ENCODE measurements at places on chromosomes 1 and 21.

DNA sequence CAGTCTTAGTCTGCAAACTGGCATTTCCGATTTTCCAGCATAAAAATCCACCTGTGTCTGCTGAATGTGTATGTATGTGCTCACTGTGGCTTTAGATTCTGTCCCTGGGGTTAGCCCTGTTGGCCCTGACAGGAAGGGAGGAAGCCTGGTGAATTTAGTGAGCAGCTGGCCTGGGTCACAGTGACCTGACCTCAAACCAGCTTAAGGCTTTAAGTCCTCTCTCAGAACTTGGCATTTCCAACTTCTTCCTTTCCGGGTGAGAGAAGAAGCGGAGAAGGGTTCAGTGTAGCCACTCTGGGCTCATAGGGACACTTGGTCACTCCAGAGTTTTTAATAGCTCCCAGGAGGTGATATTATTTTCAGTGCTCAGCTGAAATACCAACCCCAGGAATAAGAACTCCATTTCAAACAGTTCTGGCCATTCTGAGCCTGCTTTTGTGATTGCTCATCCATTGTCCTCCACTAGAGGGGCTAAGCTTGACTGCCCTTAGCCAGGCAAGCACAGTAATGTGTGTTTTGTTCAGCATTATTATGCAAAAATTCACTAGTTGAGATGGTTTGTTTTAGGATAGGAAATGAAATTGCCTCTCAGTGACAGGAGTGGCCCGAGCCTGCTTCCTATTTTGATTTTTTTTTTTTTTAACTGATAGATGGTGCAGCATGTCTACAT, 2.5 kb upstream of the OLFML3 start:
- no peak for DNase-seq

DNA sequence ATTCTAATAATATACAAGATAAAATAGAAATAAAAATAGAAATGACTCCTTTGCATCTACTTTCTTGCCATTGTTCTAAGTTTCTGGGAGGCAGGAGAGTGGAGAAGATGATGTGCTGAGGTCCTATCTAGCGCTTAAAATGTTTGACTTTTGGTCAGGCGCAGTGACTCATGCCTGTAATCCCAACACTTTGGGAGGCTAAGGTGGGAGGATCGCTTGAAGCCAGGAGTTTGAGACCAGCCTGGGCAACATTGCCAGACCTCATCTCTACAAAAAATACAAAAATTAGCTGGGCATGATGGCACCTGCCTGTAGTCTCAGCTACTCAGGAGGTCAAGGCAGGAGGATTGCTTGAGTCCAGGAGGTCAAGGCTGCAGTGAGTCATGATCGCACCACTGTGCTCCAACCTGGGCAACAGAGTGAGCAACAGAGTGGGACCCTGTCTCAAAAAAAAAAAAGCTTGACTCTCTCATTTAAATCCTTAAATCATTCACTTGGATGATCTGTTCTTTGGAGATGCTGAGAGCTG, 24.2 kb upstream of the SLC45A1 start:
- DNase-seq: no peak

GRCh38 chr1:62978741-62979140, 194.8 kb downstream of the ATG4C start:
- no peak for DNase-seq

- DNase-seq: no peak
Observed at GRCh38 chr21:40615505-40616376, 231.2 kb downstream of the DSCAM start.

- no peak for DNase-seq
Observed at GRCh38 chr21:46118316-46119143, 20.6 kb downstream of the COL6A2 start.

- no peak for DNase-seq
Observed at GRCh38 chr1:154342132-154342531, 16.8 kb downstream of the ATP8B2 start.

GRCh38 chr1:91783423-91784170, 102.4 kb downstream of the TGFBR3 start:
- DNase-seq: no peak

GRCh38 chr1:183543619-183544204, 46.5 kb downstream of the NCF2 start:
- DNase-seq: no peak

DNA sequence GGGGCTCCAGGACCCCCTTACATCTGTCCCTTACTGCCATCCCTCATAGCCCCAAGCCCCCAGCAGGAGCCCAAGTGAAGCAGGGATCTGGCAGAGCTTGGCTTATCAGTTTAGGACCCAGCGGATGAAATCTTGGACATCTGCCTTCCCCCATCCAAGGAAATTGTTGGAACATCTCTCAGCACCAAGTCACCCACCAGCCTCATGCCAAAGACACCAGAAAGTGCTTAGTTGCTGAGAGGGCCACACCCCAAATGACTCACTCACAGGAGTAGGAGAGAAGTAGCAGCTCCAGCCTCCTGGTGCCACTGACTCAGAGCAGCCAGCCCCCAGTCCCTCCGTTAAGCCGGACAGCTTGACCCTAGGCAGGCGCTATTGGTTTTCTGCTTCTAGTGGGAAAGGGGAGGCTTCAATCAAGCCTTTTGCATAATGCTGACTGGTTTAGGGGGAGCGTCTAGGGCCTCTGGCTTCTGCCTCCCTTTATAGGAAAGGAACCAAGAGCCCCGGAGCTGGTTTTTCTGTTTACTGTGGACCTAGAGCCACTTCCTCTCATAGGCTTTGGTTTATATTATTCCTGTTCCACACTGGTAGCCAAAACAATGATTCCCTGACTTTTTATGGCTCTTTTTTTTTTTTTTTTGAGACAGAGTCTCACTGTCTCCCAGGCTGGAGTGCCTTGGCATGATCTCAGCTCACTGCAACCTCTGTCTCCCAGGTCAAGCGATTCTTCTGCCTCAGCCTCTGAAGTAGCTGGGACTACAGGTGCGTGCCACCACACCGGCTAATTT, 114.2 kb upstream of the IPO9 start:
- no peak for DNase-seq
